ENCODE measurements at places on chromosomes 7 and 10.
A peak's percentile ranks its signal among the peaks of the same experiment; 100 is the strongest.

DNA sequence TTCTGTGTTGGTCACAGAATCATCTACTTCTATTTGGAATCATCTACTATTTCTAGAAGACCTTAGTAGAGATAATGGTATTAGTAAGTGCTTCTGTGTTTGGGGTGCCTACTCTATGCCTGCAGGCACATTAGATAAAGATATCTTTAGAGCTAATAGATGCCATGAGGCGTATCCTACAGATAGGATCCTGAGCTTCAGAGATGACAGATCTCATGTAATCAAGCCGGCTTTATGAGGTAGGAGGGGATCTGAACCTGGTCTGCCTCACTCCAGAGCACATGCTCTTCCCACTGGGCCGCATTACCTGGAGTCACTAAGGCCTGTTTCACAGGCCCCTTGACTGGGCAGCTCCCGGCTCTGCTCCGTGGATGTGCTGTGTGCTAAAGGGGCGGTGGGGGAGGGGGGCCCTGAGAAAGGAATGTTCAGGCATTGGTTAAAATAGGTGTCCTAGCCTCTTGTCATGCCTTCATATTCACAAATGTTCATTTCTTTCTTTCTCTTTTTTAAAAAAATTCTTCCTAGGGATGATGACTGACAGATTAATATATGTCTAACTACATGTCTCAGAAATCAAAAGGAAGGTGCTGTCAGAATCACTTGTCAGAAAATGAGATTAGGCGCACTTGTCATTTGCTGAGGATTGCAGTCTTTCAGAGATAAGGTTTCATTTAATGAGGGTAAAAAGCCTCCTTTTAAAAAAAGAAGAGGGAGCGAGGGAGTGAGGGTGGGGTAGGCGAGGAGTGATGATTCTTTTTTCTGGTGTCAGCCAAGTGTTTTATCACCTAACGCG is 458.0 kb upstream of the GALNT17 start:
- no peak for DNase-seq

- no peak for DNase-seq
These were observed 4.0 kb upstream of the UNCX start for GRCh38 chr7:1228545-1229201.

- no peak for DNase-seq
These were observed 512.0 kb downstream of the TCERG1L start for GRCh38 chr10:130799532-130799931.

- DNase-seq: no peak
These were observed 80.7 kb downstream of the CUX1 start for GRCh38 chr7:101898106-101898505.

DNA sequence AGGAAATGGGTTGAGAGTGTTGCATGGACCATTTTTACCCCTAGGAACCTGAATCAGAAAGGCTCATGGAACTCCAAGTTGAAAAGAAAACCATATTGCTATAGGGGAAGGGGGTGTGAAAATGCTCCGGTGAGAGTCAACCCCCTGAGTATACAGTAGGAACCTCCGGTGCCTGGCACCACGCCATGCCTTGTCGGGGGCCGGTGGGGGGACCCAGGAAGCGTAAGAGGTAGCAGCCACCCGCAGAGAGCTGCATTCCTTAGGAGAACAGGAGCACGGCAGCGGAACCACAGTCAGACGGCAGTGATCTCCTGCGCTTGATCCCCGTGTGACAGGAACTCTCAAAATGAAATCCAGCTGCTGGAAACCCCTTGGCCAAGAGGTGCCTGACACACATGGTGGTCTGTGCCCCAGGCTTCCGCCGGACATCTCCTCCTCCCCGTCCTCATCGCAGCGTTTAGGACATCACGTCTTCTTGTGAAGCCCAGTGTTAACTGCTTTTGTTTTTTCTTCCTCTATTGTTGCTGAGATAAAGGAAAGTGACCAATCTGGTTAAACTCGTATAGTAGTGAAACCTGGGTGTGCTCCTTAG is 186.8 kb downstream of the CELF2 start:
- DNase-seq: no peak

- no peak for DNase-seq
These were observed 36.4 kb downstream of the JAKMIP3 start for GRCh38 chr10:132102071-132102716.

- no peak for DNase-seq
These were observed 1.6 kb downstream of the PDGFA start for GRCh38 chr7:517774-518629.

DNA sequence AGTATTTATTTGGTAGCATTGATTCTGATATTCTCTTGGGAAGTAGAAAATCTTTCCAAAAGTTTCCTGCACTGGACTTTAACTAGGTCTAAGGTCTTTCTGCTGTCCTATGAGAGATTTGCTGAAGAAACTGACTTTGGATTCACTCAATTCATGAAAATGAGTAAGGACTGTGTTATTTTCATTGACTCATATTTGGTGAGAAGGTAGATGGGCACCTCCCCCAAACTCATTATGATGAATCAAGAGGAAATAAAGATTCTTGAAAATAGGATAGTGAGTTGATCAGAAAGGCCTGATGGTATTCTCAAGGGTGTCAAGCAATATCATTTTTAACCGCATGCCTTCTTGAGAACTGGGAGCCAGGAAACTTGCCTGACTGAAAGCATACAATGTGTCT is 110.3 kb downstream of the RNF133 start:
- DNase-seq: no peak

GRCh38 chr7:148963583-148964482 is 64.5 kb downstream of the PDIA4 start:
- no peak for DNase-seq

- DNase-seq: no peak
These were observed 159.7 kb downstream of the SGMS1 start for GRCh38 chr10:50464004-50464409.

- no peak for DNase-seq
These were observed 56.9 kb downstream of the ZNF727 start for GRCh38 chr7:64101943-64102655.

DNA sequence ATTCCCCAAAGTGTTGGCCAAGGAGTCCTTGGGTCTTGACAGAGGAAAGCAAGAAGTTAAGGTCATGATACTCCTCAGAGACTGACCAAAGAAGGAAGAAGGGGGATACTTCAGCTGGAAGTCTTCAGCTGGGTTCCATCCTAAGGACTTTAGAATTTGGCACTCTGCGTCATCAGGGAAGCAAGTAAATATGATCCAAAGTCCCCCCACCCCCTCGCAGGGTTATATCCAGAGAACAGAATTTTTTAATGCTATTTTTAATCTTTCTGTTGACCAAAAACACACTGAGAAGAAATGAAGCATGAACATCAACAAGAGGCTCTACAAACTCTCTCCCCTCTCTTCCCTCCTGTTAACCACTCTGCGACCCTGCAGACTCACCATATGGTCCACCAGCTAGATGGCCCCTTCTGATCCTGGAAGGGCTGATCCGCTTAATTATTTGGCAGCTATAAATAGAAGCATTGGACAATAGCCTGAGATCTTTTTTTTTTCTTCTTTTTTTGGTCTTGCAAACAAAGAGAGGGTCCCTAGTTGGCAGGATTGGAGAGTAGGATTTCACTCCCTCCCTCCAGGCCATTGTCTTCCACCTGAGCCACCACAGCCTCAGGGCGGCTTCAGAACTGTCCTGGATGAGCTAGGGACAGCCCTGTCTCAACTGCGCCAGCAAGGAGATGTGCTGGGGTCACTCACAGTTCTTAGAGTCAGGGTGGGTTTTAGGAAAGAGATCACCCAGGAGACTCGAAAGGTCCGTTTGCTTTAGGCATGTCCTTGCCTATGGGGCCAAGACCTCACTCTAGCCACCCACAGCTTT is 196.0 kb downstream of the KCNMA1 start:
- DNase-seq: no peak

DNA sequence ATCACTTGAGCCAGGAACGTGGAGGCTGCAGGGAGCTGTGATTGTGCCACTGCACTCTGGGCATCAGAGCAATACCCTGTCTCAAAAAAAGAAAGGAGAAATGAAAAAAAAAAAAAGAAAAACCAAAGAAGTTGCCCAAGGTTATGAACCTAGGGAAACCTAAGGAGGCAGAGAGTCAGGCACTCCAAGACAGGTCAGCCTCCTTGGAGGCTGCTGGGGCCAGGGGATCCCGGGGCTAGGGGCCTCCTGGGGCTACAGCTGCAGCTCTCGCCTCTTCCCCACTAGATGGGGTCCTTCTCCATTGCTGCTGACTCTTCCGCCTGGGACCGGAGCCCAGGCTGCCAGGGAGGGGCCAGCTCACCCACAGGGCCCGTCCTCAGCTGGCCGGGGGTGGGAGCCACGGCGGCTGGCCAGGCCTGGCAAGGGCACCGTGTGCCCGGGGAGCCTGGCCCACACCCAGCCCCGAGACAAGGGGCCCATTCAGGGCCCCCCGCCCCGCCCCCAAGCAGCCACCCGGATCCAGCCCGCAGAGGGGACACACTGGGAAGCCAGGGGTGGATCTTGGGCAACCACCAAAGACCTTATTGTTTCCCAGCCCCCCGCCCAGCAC is 1.7 kb upstream of the SPACDR start:
- DNase-seq: peak; percentile 59

- DNase-seq: no peak
These were observed 1548.1 kb upstream of the LRRTM3 start for GRCh38 chr10:65377687-65378086.

GRCh38 chr10:121088524-121088923 is 237.4 kb downstream of the WDR11 start:
- DNase-seq: peak; percentile 39

All from RWPE1 (cell line).